ENCODE measurements at places on chromosomes 6 and 20.
A peak's percentile ranks its signal among the peaks of the same experiment; 100 is the strongest.

DNA sequence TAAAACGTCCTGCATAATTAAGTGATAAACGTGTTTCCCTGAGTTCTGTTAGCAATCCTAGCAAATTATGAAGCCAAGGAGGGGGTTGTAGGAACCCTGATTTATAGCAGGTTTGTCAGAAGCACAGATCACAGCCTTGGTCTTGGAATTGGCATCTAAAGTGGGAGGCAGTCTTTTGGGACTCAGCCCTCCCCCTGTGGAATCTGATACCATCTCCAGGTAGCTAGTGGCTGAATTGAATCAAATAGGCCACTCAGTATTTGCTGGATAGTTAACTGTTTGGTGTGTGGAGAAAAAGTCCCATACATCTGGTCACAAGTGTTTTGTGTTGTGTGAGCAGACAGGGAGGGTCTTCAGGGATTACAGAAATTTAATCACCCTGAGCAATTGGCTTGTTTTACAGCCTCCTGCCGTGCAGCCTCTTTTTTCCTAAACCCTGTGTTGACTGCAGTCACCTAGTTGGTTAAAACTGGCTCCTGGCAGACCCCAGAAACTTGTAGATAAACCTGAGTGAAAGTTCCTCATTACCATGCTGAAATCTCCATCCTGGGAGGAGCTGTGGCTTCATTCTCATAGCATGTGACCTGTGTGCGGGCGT is 19.0 kb upstream of the KIFC1 start:
- peak; percentile 18 for DNase-seq

- peak; percentile 89 for DNase-seq
These were observed 79.7 kb downstream of the JARID2 start for GRCh38 chr6:15325540-15325955.

DNA sequence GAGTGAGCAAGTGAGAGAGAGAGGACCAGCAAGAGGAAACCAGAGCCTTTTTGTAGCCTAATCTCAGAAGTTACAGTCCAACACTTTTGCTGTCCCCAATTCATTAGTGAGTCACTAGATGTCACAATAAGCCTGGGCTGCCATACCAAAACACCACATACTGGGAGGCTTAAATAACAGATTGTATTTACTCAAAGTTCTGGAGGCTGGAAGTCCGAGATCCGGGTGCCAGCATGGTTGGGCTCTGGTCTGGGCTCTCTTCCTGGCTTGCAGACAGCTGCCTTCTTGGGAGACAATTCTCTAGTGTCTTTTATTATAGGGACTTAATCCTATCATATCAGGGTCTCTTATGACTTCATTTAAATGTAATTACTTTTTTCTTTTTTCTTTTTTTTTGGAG is 50.7 kb upstream of the FERMT1 start:
- DNase-seq = no peak

- DNase-seq = no peak
These were observed 251.9 kb upstream of the IRAK1BP1 start for GRCh38 chr6:78615430-78615904.

- DNase-seq = peak; percentile 65
These were observed 308.1 kb downstream of the FOXC1 start for GRCh38 chr6:1917626-1918371.

GRCh38 chr6:35195120-35195780 is 18.5 kb upstream of the SCUBE3 start:
- DNase-seq = no peak

GRCh38 chr6:157120534-157121232 is 202.6 kb downstream of the TMEM242 start:
- no peak for DNase-seq

DNA sequence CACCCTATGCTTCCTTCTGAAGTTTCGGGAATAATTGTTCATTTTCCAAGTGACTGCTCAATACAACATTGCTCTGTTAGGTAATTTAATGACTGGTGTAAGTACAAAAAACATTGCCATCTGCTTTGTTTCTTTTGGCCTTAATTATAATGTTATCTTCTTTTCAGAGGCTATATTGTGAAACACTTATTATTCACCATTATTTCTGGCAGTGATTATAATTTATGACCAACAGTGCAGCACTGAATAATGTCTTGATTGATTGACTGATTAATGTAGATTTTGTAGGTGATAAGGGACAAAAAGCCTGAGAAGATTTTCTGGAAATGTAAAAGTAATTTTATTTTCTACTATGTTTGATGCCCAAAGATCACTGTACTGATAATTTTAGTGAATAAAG is 377.7 kb downstream of the PLCB1 start:
- no peak for DNase-seq

DNA sequence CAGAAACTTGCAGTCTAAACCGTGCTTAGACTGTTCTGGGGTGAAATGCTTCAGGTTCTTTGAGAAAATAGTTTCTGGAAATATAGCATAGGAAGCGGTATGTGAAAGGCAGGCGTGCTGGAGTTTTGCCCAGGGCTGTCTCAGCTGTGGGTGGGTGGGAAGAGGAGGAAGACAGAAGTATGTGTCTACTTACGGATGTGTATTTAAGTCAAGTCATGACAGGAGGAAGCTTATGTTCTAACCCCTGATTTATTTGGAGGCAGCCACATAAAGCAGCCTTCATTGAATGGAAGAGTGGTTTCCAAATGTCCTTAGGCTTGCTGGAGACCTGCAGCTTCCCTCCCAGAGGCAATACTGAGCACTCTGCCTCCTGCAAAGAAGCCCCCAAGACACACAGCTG is 345.8 kb upstream of the PRND start:
- peak; percentile 60 for DNase-seq

- peak; percentile 29 for DNase-seq
These were observed 39.6 kb downstream of the SHLD1 start for GRCh38 chr20:5789827-5790226.

DNA sequence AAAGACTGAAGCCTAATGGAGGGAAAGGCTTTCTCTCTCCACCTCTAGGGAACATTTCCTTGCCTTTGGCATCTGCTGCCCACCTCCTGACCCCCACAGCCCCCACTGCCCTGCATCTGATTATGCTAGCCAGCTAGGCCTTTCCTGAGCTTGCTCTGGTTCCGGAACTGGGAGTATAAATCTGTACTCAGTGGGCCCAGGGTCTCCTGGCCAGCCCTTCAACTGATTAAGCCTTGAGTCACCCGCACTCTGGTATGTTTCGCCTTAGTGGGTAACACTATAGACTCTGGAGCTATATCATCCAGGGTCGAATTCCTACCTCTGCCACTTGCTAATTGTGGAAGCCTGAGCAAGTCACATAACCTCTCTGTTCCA is 45.6 kb upstream of the RIPOR2 start:
- no peak for DNase-seq

DNA sequence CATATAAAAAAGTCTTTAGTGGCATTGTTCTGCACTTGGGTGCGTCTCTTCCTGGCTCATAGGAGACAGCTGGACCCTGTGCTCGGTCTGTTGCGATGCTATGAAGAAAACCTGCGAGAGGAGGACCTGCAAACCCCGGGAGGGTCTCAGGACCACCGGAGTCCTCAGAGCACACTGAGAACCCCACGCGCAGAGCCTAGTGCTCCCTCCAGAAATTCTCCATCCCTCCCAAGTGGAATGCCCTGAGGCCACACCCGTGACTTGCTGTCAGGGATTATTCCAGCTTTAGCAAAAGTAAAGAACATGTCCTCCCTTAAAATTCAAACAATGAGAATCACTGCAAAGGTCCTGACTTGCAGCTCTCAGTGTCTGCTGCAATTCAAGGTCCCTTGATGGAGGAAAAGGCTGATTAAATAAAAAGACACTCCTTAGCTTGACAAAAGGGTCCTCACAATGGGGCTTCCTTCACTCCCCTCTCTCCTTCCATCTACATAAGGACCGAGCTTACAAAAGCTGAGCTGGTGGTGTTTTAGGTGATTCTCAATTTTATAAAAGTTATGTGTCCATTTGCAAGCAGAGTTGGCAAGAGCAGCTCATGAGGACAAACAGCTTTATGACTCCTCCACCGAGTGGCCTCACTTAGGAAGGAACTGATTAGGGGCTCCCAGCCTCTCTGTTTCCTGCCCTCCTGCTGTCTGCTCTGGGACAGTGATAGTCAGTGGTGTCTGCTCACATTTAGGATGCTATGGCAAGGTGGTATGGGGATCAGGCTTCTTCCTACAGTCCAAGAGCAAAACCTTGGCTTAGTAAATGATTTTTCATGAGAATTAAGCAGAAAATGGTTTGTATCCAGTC is 97.0 kb downstream of the RAMACL start:
- no peak for DNase-seq

DNA sequence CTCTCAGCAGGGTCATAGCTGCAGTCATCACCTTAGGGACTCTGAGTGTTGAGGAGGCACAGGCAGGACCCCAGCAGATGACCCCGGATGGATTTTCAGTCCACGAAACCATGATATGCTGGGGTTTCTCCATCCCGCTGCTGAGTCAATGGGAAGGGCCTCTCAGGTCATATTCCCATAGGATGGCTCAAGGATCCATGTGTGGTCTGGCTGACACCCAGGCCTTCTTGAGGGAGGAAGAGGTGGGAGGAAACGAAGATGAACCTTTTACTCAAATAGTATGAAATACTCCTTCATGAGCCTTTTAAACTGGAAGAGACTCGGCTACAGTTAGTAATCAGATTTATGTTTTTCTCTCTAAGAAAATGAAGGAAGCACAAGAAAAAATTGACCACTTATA is 10.3 kb upstream of the RALY start:
- DNase-seq = no peak

GRCh38 chr20:1896484-1897258 is 1.5 kb downstream of the SIRPA start:
- DNase-seq = peak; percentile 82

DNA sequence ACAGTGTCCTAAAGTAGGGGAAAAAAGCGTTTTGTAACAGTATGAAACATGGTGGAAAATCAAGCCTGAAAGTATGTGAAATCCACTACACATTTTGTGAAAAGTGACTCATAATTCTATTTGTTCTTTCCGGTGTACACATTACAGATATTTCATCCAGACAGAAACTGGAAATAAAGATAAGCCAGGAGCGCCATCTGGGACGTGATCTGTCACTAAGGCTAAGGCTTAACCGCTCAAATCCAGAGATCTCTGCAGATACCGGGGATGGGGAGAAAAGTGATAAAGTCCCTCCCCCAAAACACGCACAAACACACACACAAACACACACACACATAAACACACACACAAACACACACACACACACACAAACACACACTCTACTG is 26.6 kb upstream of the SRSF6 start:
- no peak for DNase-seq

GRCh38 chr20:62458275-62459251 is 17.2 kb downstream of the GATA5 start:
- DNase-seq = no peak

- no peak for DNase-seq
These were observed 47.0 kb upstream of the ESR1 start for GRCh38 chr6:151760486-151760885.

- DNase-seq = no peak
These were observed 153.2 kb upstream of the TOP1 start for GRCh38 chr20:40875116-40876085.

GRCh38 chr20:62667530-62668440 is 25.5 kb downstream of the SLCO4A1 start:
- DNase-seq = no peak

- no peak for DNase-seq
These were observed 363.1 kb upstream of the AGPAT4 start for GRCh38 chr6:161636882-161637430.

- no peak for DNase-seq
These were observed 7.5 kb downstream of the HSPA12B start for GRCh38 chr20:3739926-3740451.

DNA sequence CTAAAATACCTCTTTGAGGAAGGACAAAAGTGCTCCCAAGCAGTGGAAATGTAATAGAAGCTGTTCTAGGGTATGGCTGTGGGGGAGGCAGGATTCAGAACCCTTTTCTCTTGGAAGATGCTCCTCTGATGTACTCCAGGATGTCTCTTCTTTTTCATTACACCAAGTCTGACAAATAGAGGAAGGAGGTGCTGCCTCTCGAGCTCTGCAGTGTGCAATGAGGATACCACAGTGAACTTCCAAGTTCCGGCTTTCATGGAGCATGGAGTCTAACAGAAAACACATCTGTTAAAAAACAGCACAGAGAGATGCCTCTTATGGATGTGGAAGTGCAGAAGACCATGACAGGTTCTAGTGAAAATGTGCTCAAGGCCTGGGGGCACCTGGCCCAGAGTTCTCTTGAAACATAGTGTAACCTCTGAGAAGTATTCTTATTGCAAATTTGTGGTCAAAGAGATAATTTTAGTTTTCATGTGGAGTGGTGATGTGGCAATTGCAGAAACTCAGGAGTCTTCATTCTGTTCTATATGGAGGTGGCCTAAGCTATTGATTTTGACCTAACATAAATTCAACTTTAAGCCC is 362.0 kb upstream of the CITED2 start:
- DNase-seq = no peak

- DNase-seq = no peak
These were observed 111.6 kb downstream of the SYCP2 start for GRCh38 chr20:59821788-59822187.

DNA sequence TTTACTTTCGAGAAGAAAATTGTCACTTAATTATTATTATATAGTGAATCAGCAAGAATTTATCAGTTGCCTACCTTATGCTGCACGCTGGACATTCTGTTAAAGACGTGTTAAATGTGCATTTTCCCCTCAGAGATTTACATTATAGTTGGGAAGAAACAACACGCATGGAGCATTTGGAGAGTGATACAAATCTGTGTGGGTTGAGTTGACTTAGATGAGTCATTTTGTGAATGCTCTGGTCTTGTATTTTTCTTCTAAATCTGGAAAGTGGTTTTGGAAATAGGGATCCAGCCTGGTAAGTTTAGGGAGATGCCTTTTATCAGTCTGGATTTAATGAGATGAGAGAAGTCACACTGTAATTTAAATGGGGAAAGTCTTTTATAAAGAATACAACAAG is 24.0 kb upstream of the SMIM26 start:
- no peak for DNase-seq

DNA sequence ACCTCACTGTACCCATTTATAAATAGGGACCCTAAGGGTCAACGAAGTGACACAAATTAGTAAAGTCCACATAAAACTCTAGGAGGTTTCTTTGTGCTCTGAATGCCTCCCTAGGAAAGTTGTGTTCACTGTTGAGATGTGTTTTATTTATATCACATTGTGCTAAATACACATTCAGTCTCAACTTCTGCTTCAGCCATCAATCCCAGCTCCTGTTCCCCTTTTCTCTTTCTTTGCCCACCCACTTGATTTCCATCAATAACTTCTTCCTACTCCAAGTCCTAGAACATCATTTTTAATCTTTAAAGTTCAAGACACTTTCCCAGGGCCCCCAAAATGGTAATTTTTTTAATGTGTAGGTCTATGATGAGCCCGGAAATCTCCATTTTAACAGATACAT is 208.3 kb upstream of the RAB32 start:
- DNase-seq = peak; percentile 30

DNA sequence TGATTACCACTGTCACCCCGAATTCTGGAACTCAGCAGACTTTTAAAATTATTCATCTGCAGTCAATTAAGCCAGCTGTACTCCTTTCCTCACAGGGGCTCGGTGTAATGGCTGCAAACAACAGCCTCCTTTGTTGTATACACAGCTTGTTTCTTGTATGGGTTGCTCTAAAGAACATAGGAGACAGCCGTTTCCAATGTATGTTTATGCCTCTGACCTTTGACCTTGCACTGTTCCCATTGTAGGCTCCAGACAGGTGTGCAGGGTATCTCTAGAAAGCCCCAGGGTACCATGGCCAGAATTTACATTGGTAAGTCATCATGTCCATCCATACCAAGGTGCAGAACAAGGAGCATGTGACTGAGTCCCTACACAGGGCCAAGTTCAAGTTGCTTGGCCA is 11.5 kb upstream of the TENT5A start:
- no peak for DNase-seq

GRCh38 chr6:2471472-2471871 is 226.1 kb upstream of the GMDS start:
- DNase-seq = no peak

Measured in suppressor macrophage treated with lipopolysaccharide for 1 hour (primary cell).